ENCODE measurements at places on chromosomes 5 and 9. TPM values are rescaled to one million over a fixed set of nuclear protein-coding genes. Genes with fewer than 3 reads are reported as not detected.

Gene TMED9
- 94.0 TPM for total RNA-seq

Gene TTC23L
- 0.32 TPM for total RNA-seq

Gene DNM1
- total RNA-seq, result 5.1 TPM

- DNase-seq, result no peak
Observed at GRCh38 chr9:121297389-121297788, 29.4 kb downstream of the GSN start.

- no peak for DNase-seq
Observed at GRCh38 chr5:139513852-139514485, 31.4 kb upstream of the STING1 start.

DNA sequence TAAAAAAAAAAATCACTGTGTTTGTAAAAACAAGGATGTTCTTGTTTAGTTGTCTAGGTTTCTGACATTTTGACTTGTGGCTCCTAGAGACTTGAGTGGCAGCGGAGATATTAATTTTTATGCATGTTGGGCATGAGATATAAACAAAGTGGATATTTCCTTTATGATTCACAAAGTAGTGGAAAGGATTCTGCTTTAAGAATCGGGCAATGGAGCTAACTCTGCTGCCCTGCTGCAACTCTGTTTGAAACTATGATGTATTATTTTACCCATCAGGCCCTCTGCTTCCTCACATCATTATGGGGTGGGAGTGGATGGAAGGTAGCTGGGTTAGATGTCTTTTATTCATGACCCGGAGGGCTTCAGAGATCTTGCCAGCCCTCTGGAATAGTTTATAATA is 94.1 kb upstream of the CD180 start:
- no peak for DNase-seq

All from activated naive CD4-positive, alpha-beta T cell treated with anti-CD3 and anti-CD28 coated beads, Interleukin-2, amount 50 U/mL, for 72 hours (primary cell).